ENCODE measurements at places on chromosomes 5 and 9.

GRCh38 chr5:179373961-179374505 lies 28.8 kb upstream of the ADAMTS2 start:
- DNase-seq, result no peak

DNA sequence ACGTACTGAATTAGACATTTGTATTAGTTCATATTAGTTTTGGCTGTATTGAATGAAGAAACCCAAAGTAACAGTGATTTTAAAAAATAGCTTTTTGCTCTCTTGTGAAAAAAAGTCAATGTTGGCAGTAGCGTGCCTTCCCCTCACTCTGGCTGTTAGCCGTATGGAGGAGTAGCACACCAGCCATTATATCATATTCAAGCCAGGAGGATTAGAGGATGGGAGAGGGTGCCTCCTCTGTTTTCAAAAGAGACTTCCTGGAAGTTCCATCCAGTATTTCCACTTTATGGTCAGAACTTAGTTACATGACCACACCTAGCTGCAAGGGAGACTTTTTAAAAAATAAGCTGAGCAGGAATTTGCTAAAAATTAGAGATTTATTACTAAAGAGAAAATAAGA lies 41.2 kb downstream of the GPR21 start:
- no peak for DNase-seq

- DNase-seq, result no peak
Measured at GRCh38 chr5:97846643-97847042, 663.6 kb upstream of the RIOK2 start.

GRCh38 chr9:565528-565927 lies 276.0 kb upstream of the DMRT1 start:
- no peak for DNase-seq
